ENCODE measurements at places on chromosomes 4 and X.

- DNase-seq = no peak
Observed at GRCh38 chrX:8987672-8988250, 46.2 kb downstream of the FAM9B start.

DNA sequence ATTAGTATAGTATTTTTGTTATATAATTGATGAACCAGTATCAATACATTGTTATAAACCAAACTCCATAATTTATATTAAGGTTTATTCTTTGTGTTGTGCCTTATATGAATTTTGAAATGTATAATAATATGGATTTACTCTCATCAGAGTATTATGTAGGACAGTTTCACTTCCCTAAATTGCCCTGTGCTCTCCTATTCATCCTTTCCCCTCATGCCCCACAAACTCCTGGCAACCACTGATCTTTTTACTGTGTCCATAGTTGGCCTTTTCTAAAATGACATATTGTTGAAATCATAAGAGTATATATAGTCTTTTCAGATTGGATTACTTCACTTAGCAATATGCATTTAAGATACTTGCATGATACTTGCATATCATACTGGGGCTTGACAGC lies 958.1 kb upstream of the GRID2 start:
- DNase-seq = no peak

DNA sequence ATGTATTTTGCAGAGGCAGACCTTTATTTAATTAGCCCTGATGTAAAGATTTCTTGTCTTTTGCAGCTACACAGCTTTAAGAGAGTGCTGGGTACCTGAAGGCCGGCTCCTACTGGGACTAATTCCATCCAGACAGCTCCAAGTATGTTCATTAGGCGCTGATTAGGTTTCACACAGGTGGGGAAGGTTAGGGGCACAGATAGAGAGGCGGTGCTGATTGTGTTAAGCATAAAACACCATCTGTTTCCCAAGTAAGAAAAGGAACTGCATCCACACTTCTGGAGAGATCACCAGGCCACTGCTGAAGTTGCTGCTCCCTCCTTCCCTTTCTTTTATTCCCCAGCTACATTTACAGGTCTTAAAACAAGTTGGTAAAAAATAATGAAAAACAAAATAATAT lies 349.5 kb downstream of the ZIC3 start:
- no peak for DNase-seq

DNA sequence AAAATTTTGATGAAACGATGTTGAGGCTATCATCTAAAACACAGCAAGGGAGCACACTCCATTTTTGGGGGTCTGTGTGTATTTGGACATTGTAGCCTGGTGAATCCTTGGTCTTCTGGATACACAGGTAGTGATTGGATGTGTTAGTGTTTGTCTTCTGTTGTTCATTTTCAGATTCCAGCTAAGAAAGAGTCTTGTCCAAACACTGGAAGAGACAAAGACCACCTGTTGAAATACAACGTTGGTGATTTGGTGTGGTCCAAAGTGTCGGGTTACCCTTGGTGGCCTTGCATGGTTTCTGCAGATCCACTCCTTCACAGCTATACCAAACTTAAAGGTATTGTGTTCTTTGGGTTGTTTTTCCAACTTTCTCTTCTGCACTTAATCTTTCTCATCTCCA lies 32.8 kb downstream of the NSD2 start:
- no peak for DNase-seq

- DNase-seq = no peak
Observed at GRCh38 chrX:52424656-52425055, 55.8 kb downstream of the XAGE2 start.

- DNase-seq = no peak
Observed at GRCh38 chrX:10741003-10741402, 120.6 kb upstream of the MID1 start.
